H1 (cell line): ENCODE measurements at places on chromosomes 11 and 22.

DNA sequence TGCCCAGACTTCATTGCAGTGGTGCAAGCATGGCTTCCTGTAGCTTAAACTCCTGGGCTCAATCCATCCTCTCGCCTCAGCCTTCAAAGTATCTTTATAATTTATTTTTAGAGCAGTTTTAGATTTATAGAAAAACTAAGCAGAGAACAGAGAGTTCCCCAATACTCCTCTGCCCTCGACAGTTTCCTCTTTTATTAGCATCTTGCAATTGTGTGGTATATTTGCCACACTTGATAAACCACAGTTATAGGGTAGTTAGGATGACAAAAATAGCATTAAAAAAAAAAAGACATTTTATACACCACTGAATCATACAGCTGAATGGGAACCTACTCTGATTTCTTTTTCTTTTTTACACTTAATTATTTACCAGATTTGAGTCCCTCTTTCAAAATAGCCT is 31.2 kb downstream of the MS4A2 start:
- no peaks in the 10 kb centered on the region for H3K36me3 ChIP-seq
- H3K27me3 ChIP-seq = no peaks in the 10 kb centered on the region
- no peak for DNase-seq
- H3K27ac ChIP-seq = no peak overlapping the region

- no peaks in the 10 kb centered on the region for H3K36me3 ChIP-seq
- no peak for DNase-seq
- no peaks in the 10 kb centered on the region for H3K27me3 ChIP-seq
- peaks cover 12% of the 10 kb centered on the region for H3K4me1 ChIP-seq
- H3K4me3 ChIP-seq = no peak overlapping the region
Measured at GRCh38 chr22:40224702-40225101, 47.0 kb downstream of the TNRC6B start.

- H3K27ac ChIP-seq = no peak overlapping the region
- no peaks in the 10 kb centered on the region for H3K27me3 ChIP-seq
- H3K4me1 ChIP-seq = no peaks in the 10 kb centered on the region
- H3K36me3 ChIP-seq = no peaks in the 10 kb centered on the region
- DNase-seq = no peak
Measured at GRCh38 chr11:107268977-107269376, 188.6 kb downstream of the CWF19L2 start.

GRCh38 chr11:35337136-35337913 is 82.0 kb downstream of the SLC1A2 start:
- H3K27me3 ChIP-seq = no peaks in the 10 kb centered on the region
- no peaks in the 10 kb centered on the region for H3K36me3 ChIP-seq
- H3K4me3 ChIP-seq = no peak overlapping the region
- no peaks in the 10 kb centered on the region for H3K4me1 ChIP-seq
- no peak overlapping the region for H3K27ac ChIP-seq

GRCh38 chr22:39724390-39724789 is 153.8 kb downstream of the CACNA1I start:
- no peak overlapping the region for H3K27ac ChIP-seq
- DNase-seq = no peak
- no peaks in the 10 kb centered on the region for H3K36me3 ChIP-seq
- no peaks in the 10 kb centered on the region for H3K27me3 ChIP-seq
- no peaks in the 10 kb centered on the region for H3K4me1 ChIP-seq
- no peak overlapping the region for H3K4me3 ChIP-seq

GRCh38 chr22:25747245-25747944 is 5.4 kb downstream of the MYO18B start:
- H3K27me3 ChIP-seq = no peaks in the 10 kb centered on the region
- H3K4me3 ChIP-seq = no peak overlapping the region
- H3K36me3 ChIP-seq = no peaks in the 10 kb centered on the region
- no peak for DNase-seq

- peaks cover 13% of the 10 kb centered on the region; the same call in 1 of the 2 replicates for H3K36me3 ChIP-seq
- no peaks in the 10 kb centered on the region for H3K4me1 ChIP-seq
- DNase-seq = no peak
- no peak overlapping the region for H3K4me3 ChIP-seq
- H3K27me3 ChIP-seq = no peaks in the 10 kb centered on the region
Measured at GRCh38 chr11:112235750-112236390, 9.6 kb downstream of the PTS start.

DNA sequence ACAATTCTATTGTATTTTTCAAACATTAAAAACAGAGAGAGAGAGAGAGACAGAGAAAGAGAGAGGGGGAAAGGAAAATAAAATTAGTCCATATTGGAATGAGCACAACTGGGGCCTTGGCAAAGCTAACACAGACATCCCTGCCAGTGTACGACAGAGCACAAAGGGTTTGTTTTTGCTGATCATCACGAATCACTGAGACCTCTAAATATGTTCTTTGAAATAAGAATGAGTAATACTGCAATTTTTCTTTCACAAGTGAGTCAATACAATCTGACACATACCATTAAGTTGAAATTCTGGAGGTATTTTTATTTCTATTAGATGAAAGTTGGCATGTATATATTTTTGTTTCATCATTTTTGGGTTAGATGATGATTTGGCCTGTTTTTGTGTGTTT is 27.0 kb upstream of the LRRC4C start:
- no peak for DNase-seq
- H3K27me3 ChIP-seq = no peaks in the 10 kb centered on the region

GRCh38 chr11:56948991-56949515 is 39.7 kb upstream of the OR5AK2 start:
- no peak overlapping the region for H3K4me3 ChIP-seq
- no peak for DNase-seq
- no peak overlapping the region for H3K27ac ChIP-seq

DNA sequence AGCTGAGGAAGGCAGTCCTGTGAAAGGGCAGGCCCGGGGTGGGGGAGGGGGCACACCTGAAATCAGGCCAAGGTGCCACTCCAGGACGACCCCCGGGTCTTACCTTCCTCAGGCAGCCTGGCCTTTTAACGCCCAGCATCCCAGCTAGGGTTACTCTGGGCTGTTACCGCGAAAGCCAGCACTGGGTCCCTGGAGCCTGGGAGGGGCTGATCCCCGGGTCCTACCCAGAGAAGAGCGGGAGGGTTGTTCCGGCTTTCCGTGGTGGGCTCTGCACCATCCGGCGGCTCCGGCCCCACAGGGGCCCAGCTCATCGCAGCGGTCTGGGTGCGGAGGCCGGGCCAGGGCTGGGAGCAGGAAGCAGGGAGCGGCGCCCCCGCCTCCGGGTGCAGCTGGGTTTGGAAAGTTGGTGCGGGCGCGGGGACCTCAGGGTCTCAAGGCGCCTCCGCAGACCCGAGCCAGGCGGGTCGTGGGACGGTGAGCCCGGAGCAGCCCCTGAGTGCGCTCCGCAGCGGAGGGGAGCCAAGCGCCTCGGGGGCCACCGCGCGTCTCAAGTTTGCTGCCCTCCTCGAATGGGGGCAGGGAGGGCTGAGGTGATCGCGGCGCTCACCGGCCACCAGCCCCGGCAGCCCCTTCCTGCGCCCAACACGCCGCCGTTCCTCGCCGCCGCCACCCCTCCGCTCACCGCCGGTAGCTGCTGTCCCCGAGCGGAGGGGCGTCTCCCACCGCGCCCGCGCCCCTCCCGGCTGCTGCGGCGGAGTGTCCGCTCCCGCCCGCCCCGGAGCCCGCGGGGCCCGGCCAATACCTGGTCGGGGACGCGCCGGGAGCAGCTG is 831 bp downstream of the CHST1 start:
- H3K27ac ChIP-seq = no peak overlapping the region
- no peaks in the 10 kb centered on the region for H3K36me3 ChIP-seq
- peaks cover 11% of the 10 kb centered on the region for H3K27me3 ChIP-seq
- peak; percentile 62 for DNase-seq
- peak overlapping the region; percentile 55 for H3K4me3 ChIP-seq

- no peak for DNase-seq
- no peak overlapping the region for H3K4me3 ChIP-seq
- peaks cover 26% of the 10 kb centered on the region for H3K4me1 ChIP-seq
Measured at GRCh38 chr11:68128682-68129327, 7.6 kb upstream of the CHKA start.

DNA sequence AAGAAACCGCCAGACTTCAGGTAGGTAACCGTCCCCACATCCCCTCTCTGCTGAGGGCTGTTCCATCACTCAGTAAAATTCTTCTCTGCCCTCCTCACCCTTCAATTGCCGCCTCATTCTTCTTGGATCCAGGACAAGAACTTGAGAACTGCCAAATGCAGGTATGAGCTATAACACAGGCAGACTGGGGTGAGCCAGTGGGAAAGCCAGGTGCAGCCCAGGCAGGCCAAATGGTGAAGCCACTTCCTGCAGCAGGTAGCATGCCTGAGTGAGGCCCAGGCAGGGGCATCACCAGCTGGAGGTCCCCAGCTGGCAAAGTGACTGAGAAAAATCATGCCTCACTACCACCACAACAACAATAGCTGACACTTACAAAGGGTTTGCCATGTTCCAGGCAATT is 22.4 kb upstream of the API5 start:
- H3K4me3 ChIP-seq = no peak overlapping the region
- no peaks in the 10 kb centered on the region for H3K27me3 ChIP-seq
- no peaks in the 10 kb centered on the region for H3K4me1 ChIP-seq
- no peak overlapping the region for H3K27ac ChIP-seq
- no peak for DNase-seq

DNA sequence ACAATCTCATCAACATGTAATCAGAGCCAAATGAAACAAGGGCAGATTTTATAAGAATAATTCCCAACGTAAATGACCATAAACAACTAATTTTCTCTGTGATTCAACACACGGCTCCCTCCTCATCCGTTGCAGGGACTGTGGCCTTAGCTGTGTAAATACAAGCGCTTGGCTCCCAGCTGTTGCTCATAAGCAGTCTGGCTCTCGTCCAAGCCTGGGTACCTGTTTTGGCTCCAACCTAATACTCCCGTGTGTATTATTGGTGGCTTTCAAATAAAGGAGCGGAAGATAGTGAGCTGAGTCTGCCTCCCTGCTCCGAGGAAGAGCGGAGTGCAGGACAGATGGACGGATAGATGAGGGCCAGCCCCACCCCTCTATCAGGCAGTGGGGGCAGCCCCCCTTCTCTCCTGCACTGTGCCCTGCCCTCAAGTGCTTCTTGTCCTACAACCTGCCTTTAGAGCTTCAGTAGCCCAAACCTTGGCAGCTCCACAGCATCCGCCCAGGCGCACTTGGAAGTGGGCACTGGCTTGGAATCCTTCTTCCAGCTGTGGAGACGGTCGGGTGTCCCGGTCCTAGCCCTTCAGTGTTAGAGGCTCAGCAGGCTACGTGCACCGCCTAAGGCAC is 670.9 kb downstream of the BRD1 start:
- no peak for DNase-seq
- H3K4me1 ChIP-seq = peaks cover 13% of the 10 kb centered on the region
- no peak overlapping the region for H3K4me3 ChIP-seq
- H3K27me3 ChIP-seq = no peaks in the 10 kb centered on the region; the same call in 1 of the 2 replicates

DNA sequence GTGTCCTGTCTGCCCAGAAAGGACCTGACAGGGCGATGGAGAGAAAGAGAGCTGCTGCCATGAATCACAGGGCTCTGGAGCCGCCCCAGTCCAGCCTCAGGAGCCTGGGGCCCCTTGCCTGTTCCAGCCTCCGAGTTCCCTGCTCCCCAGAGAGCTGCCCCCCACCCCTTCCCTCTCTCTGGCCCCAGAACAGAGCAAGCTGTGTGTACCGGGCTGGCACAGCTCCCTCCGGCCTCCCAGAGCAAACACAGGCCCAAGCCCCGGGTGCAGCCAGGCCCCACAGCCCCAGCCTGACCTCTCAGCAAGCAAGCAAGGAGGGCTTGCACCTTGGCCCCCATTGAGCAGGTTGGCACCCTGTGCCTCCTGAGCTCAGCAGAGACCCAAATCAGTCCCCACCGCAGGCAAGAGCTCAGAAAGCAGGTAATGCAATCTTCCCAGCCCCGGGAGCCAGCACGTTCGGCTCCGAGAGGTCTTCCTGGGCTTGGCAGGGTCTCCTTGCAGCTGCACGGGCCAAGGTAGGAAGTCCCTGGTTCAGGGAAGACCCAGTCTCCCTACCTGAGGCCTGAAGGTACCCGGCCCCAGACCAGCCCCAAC is 1.4 kb downstream of the PACSIN3 start:
- peaks cover 9% of the 10 kb centered on the region; the same call in 1 of the 2 replicates for H3K36me3 ChIP-seq
- peak overlapping the region; percentile 78 for H3K4me3 ChIP-seq
- peak overlapping the region; percentile 81; the same call in 1 of the 2 replicates for H3K27ac ChIP-seq

GRCh38 chr11:76369406-76369805 is 11.5 kb downstream of the THAP12 start:
- no peak for DNase-seq
- H3K4me3 ChIP-seq = no peak overlapping the region
- no peaks in the 10 kb centered on the region for H3K27me3 ChIP-seq
- H3K27ac ChIP-seq = no peak overlapping the region
- no peaks in the 10 kb centered on the region for H3K36me3 ChIP-seq

DNA sequence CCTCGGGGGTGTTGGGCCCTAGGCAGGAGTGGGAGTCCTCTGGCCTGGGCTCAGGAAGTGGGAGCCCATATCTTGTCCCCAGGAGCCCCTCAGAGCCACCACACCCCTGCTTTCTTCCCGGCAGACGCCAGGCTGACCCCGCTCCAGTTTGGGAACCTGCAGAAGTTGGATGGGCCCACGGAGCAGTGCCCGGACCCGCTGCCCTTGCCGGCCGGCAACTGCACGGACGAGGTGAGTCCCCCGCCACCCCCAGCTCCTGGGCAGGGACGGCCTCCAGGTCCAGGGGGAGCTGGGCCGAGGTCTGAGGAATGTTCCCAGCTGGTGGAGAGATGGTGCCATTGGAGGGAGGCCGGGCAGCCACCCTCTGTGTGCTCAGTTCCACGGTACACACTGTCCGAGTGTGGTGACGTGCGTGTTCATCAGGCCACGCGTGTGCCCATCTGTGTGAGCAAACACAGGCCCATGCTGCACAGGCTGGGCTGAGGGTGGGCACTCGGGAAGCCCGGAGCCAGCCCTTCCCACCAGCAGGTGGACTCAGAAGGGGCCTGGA is 4.8 kb downstream of the MUC5B start:
- H3K36me3 ChIP-seq = no peaks in the 10 kb centered on the region
- H3K4me1 ChIP-seq = peaks cover 14% of the 10 kb centered on the region
- H3K27me3 ChIP-seq = no peaks in the 10 kb centered on the region
- no peak overlapping the region for H3K4me3 ChIP-seq

DNA sequence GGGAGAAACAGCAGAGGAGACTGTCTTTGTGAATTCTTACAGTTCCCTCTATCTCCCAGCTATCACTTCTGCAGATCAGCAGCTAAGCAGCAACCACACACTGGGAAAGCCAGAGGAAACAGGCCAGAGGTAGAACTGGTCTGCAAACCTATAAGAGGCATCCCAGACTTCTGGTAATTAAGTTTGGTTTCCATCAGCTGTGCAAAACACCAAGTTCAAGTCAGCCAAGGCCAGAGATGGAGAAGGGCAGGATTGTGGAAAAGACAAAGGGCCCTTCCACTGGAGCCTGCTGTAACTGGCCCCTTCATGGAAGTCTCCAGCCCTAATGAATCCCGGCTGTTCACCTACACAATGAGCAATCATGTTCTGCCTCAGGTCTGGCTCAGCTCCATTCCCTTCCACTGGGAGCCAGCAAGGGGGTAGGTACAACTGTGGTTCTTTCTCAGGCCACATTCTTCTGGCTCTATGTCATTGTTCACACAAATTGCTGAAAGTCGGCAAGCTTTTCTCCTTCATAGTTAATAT is 4.6 kb upstream of the PAMR1 start:
- DNase-seq = no peak

- H3K27me3 ChIP-seq = no peaks in the 10 kb centered on the region
- H3K4me1 ChIP-seq = no peaks in the 10 kb centered on the region
- no peak overlapping the region for H3K4me3 ChIP-seq
- DNase-seq = no peak
- H3K27ac ChIP-seq = no peak overlapping the region
Measured at GRCh38 chr11:28735511-28735910, 627.3 kb downstream of the METTL15 start.
